Activated CD8-positive, alpha-beta T cell treated with anti-CD3 and anti-CD28 coated beads for 36 hours (primary cell): ENCODE measurements at places on chromosomes 6 and 20. TPM values are rescaled to one million over a fixed set of nuclear protein-coding genes. Genes with fewer than 3 reads are reported as not detected.

The TGM3 gene
- total RNA-seq = not detected

The PLA2G7 gene
- not detected for total RNA-seq

The ENPP5 gene
- 0.68 TPM for total RNA-seq

The SPINT4 gene
- not detected for total RNA-seq

The CTCFL gene
- total RNA-seq = not detected

The BNIP5 gene
- total RNA-seq = not detected

The BPIFB1 gene
- not detected for total RNA-seq

The MUCL3 gene
- not detected for total RNA-seq

The ZHX3 gene
- total RNA-seq = 14.1 TPM

The LST1 gene
- 40.4 TPM for total RNA-seq

The C6orf132 gene
- 0.13 TPM for total RNA-seq

The BTNL2 gene
- not detected for total RNA-seq

The DZANK1 gene
- total RNA-seq = 1.4 TPM

- peaks cover 28% of the 10 kb centered on the region for H3K4me1 ChIP-seq
- DNase-seq = no peak
- H3K4me3 ChIP-seq = no peak overlapping the region
- H3K27ac ChIP-seq = no peak overlapping the region
These were observed 75.0 kb downstream of the SHLD1 start for GRCh38 chr20:5825130-5825719.

GRCh38 chr6:37665304-37665703 is 32.4 kb downstream of the MDGA1 start:
- no peak for DNase-seq
- H3K36me3 ChIP-seq = no peaks in the 10 kb centered on the region
- no peak overlapping the region for H3K4me3 ChIP-seq

DNA sequence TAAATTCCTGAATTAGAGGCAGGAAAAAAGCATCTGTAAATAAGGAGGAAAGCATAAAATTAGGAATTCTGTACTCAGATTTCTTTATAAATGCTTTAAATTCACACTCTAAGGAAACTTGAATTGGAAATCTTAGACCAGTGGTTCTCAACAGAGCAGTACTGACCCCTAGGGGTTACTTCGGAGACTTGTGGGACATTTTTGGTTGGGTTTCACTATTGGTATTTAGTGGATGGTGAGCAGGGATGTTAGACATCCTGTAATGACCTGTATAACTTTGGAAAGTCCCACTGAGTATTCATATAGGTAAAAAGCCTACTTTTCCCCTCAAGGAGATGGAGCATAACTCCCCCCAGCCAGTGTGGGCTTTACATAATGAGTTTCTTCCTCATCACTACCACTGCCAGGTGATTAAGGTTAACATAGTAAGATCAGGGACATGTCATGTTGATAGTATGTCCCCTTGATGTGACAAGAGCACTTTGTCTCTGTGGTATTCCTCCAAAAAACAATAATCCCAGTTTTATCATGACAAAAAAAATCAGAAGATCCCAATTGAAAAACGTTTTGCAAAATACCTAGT is 31.0 kb downstream of the GLO1 start:
- peak; percentile 38 for DNase-seq

GRCh38 chr6:139903411-139904157 is 529.1 kb upstream of the CITED2 start:
- H3K36me3 ChIP-seq = no peaks in the 10 kb centered on the region
- peaks cover 5% of the 10 kb centered on the region for H3K27me3 ChIP-seq
- no peak overlapping the region for H3K4me3 ChIP-seq
- DNase-seq = no peak
- no peaks in the 10 kb centered on the region for H3K4me1 ChIP-seq

DNA sequence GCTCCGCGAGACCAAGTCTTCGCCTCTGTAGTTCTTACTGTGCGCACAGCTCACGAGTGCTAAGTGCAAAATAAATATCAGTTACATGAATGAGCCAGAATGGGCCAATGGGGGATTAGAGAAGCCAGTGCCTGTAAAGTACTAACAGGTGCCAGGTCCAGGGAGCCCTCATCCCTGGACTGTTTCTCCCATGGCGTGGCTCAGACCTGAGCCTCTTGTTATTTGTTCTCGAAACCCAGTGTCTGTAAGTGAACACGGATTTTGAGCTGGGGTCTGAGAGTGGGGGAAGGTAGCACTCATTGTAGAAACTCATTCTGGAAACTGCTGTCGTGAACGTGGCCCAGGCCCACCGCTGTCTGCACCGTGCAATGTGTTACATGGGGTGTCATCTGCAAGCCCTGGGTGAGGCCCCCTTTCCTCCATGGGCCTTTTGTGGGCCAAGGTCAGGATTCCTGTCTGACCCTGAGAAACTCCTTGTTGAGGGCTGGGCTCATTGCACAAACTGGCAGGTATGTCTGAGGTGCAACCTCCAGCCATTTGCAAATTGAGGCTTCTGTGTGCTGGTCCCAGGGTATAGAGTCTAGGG is 154.7 kb downstream of the SYCP2 start:
- no peak overlapping the region for H3K4me3 ChIP-seq
- H3K4me1 ChIP-seq = no peaks in the 10 kb centered on the region
- H3K36me3 ChIP-seq = no peaks in the 10 kb centered on the region
- H3K27ac ChIP-seq = no peak overlapping the region
- no peak for DNase-seq
- H3K27me3 ChIP-seq = no peaks in the 10 kb centered on the region

DNA sequence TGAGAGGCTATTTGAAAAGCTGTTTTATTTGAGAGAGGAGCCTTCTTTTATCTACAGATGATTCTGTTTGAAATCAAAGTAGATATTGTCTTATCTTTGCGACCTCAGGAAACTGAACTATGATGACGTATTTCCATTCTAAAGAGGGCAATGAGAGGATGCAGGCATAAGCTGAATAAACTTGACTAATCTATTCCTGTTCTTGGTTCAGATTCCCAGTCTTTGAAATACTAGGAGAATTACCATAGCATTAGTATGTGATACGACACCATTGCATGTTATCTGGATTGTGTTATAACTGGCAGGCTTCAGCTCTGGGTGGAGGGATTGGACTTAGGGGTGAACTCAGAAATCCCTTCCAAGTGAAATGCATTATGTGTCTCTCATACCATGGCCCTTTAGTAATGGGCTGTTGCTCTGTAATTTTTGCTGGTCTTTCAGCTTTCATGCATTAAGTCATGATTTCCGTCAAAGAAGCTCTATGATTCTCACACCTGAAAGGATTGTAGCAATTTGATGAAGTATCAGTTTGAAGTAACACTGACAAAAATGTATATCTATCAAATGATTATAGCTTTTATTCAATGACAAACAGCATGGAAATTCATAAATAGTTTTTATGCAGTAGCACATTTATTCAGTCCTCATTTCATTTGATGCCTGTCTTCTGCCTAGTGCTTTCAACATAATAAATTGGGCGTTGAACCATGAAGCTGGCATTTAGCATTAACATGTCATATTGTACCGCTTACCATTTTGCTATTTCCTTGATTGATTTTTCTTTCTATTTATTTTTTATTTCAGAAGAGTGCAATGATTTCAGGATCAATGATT is 138.4 kb upstream of the SPACA1 start:
- no peak for DNase-seq
- no peak overlapping the region for H3K4me3 ChIP-seq
- H3K36me3 ChIP-seq = no peaks in the 10 kb centered on the region
- no peak overlapping the region for H3K27ac ChIP-seq
- peaks cover 45% of the 10 kb centered on the region for H3K4me1 ChIP-seq
- H3K27me3 ChIP-seq = peaks cover 12% of the 10 kb centered on the region

- H3K4me3 ChIP-seq = no peak overlapping the region
- no peaks in the 10 kb centered on the region for H3K4me1 ChIP-seq
- H3K27me3 ChIP-seq = no peaks in the 10 kb centered on the region
- H3K36me3 ChIP-seq = no peaks in the 10 kb centered on the region
These were observed 877.5 kb downstream of the TFAP2A start for GRCh38 chr6:9537381-9537780.

DNA sequence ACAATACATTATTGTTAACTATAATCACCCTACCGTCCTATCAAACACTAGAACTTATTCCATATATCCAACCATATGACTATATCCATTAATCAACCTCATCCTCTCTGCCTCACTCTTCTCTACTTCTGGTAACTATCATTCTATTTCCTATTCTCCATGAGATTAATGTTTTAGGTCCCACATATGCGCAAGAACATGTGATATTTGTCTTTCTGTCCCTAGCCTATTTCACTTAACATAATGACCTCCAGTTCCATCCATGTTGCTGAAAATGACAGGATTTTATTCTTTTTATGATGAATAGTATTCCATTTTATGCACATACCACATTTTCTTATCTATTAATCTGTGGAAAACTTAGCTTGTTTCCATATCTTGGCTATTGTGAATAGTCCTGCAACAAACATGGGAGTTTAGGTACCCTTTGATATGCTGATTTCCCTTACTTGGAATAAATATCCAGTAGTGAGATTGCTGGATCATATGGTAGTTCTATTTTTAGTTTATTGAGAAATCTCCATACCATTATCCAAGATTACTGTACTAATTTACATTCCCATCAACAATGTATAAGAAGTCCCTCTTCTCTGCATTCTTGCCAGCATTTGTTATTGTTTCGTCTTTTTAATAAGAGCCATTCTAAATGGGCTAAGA is 289.4 kb upstream of the GJE1 start:
- H3K4me1 ChIP-seq = peaks cover 21% of the 10 kb centered on the region
- DNase-seq = no peak
- no peak overlapping the region for H3K4me3 ChIP-seq

DNA sequence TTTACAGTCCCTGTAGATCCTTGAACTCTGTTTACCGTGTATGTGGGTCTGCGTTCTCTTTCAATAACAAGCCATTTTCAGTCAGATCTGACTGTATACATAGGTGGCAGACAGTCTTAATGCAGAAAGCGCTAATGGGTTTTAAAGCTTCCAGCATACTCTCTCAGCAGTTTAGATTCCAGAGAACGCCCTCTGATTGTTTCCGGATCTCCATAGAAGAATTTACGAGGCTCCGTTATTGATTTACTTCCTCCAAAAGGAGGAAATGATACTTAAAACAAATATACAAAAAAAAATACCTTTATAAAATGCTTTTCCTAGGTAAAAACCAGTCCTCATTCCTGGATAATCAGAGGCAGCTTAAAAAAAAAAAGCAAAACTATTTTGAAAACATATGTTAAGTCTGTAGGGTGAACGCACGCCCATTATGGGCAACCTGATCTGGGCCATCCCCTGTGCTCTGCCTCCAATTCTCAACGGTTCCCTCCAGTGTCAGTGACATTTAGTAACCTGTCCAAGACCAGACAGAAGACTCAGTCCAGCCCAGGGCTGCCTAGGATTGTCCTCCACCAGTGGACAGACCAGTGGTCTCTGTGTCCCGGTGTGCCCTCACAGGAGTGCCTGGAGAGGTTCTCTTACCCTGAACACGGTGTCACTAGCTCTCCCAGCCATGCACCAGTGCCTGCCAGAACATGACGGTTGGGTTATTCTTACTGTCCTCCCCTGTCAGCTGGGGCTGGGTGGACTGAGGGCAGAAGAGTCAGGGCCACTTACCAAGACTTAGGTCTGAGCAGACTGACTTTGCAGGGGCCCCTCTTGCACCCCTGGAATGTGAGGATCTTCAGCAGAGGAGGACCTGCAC is 217.3 kb downstream of the ARID1B start:
- H3K4me3 ChIP-seq = no peak overlapping the region
- peaks cover 20% of the 10 kb centered on the region for H3K4me1 ChIP-seq
- no peak for DNase-seq
- no peak overlapping the region for H3K27ac ChIP-seq
- no peaks in the 10 kb centered on the region for H3K36me3 ChIP-seq

DNA sequence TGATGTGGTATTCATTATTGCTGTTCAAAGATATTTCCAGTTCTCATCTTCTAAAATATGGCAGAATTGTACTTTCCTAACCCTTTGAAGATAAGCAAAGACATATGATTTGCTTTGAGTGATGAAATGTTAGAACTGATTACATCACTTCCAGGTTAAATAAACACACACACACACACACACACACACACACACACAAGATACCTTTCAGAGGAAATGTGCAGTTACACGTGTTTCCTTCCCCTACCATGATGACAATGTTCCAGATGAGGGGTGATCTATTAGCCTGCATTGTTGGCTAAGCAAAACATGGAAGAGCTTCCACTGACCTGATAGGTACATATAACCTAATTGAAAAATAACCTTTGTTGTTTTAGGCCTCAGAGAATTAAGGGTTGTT is 11.7 kb upstream of the FRK start:
- H3K4me1 ChIP-seq = peaks cover 5% of the 10 kb centered on the region
- H3K4me3 ChIP-seq = no peak overlapping the region
- H3K27me3 ChIP-seq = peaks cover 8% of the 10 kb centered on the region
- H3K36me3 ChIP-seq = no peaks in the 10 kb centered on the region

GRCh38 chr20:51345601-51346101 is 196.9 kb downstream of the NFATC2 start:
- peaks cover 2% of the 10 kb centered on the region for H3K27me3 ChIP-seq
- no peaks in the 10 kb centered on the region for H3K4me1 ChIP-seq
- DNase-seq = no peak
- no peaks in the 10 kb centered on the region for H3K36me3 ChIP-seq

DNA sequence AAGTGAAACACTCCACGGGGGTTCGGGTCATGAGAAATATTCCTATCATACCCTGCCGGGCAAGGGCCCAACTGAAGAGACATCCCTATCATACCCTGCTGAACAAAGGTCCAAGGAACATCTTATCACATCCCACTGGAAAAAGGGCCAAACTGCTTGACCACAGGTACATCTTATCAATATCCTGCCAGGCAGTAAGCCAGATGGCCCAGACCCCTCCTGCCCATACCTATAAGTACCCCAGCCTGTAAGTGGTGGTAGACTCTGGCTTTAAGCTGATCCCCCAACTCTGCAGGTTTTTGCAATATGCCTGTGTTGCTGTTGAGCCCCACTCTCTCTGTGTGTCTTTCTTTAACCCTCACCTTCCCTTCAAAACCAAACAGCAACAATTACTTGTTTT is 51.6 kb downstream of the ZNF334 start:
- H3K4me1 ChIP-seq = no peaks in the 10 kb centered on the region
- H3K36me3 ChIP-seq = no peaks in the 10 kb centered on the region
- H3K27ac ChIP-seq = no peak overlapping the region
- DNase-seq = no peak
- peaks cover 22% of the 10 kb centered on the region for H3K27me3 ChIP-seq

- H3K27ac ChIP-seq = no peak overlapping the region
- H3K4me3 ChIP-seq = no peak overlapping the region
- no peak for DNase-seq
- H3K27me3 ChIP-seq = no peaks in the 10 kb centered on the region
- H3K36me3 ChIP-seq = peaks cover 68% of the 10 kb centered on the region
These were observed 17.6 kb downstream of the SYTL3 start for GRCh38 chr6:158667360-158667981.

GRCh38 chr6:81752921-81753710 is 635 bp upstream of the TENT5A start:
- no peaks in the 10 kb centered on the region for H3K36me3 ChIP-seq
- H3K4me1 ChIP-seq = peaks cover 29% of the 10 kb centered on the region

GRCh38 chr6:16028966-16029365 is 99.9 kb upstream of the MYLIP start:
- peaks cover 3% of the 10 kb centered on the region for H3K4me1 ChIP-seq
- H3K27ac ChIP-seq = no peak overlapping the region
- H3K27me3 ChIP-seq = no peaks in the 10 kb centered on the region
- peak; percentile 7 for DNase-seq
- no peak overlapping the region for H3K4me3 ChIP-seq

GRCh38 chr20:46546298-46546697 is 4.2 kb downstream of the OCSTAMP start:
- no peaks in the 10 kb centered on the region for H3K36me3 ChIP-seq
- peaks cover 24% of the 10 kb centered on the region for H3K4me1 ChIP-seq
- no peak overlapping the region for H3K4me3 ChIP-seq
- no peak for DNase-seq
- H3K27ac ChIP-seq = no peak overlapping the region
- peaks cover 8% of the 10 kb centered on the region for H3K27me3 ChIP-seq

GRCh38 chr20:13302647-13303450 is 81.8 kb downstream of the ISM1 start:
- no peaks in the 10 kb centered on the region for H3K4me1 ChIP-seq
- H3K36me3 ChIP-seq = no peaks in the 10 kb centered on the region
- no peak overlapping the region for H3K4me3 ChIP-seq
- peaks cover 4% of the 10 kb centered on the region for H3K27me3 ChIP-seq
